ENCODE measurements at places on chromosomes 5 and 9. TPM values are rescaled to one million over a fixed set of nuclear protein-coding genes. Genes with fewer than 3 reads are reported as not detected.
A peak's percentile ranks its signal among the peaks of the same experiment; 100 is the strongest.

DNA sequence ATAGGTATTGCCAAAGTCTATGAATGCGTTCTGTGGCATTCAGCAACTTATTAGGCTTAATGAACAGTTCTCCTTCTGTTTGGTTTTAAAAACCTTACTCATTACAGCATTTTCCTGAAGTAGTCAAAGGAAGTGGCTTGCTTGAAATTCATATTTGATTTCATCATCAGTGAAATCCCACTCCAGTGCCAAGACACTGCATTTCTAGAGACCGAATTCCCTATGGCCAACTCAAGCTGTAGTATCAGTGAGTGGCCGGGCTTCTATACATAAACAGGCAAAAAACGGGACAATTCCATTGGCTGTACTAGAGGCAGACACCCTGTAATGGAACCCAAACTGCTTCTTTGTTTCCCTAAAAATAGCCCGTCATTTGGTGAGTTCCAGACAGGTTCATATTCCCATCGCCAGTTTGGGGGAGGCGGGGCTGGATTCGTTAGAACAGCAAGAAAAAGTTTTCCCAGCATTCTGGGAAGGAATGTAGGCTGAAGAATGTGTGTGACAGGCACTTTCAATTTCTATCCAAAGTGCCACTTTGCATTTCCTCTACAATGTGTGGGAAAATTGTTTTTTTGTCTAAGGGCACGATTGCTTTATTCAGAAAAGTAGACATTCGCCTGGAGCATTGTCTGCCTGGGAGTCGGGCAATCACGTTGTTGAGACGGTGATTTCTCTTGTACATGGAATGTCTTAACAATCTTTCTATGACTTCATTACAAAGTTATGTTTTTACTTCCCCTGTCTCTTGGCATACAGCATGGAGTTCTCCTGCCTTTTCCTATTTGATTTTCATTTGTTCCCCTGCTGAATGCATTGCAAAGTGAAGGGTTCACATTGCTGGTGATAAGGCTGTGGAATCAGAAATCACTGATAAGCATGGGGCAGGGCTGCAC lies 141.8 kb upstream of the MAST4 start:
- no peak for DNase-seq

- no peak for DNase-seq
Measured at GRCh38 chr5:9623661-9624060, 6.5 kb downstream of the TAS2R1 start.

GRCh38 chr5:144202072-144202471 lies 31.4 kb downstream of the KCTD16 start:
- DNase-seq = no peak

DNA sequence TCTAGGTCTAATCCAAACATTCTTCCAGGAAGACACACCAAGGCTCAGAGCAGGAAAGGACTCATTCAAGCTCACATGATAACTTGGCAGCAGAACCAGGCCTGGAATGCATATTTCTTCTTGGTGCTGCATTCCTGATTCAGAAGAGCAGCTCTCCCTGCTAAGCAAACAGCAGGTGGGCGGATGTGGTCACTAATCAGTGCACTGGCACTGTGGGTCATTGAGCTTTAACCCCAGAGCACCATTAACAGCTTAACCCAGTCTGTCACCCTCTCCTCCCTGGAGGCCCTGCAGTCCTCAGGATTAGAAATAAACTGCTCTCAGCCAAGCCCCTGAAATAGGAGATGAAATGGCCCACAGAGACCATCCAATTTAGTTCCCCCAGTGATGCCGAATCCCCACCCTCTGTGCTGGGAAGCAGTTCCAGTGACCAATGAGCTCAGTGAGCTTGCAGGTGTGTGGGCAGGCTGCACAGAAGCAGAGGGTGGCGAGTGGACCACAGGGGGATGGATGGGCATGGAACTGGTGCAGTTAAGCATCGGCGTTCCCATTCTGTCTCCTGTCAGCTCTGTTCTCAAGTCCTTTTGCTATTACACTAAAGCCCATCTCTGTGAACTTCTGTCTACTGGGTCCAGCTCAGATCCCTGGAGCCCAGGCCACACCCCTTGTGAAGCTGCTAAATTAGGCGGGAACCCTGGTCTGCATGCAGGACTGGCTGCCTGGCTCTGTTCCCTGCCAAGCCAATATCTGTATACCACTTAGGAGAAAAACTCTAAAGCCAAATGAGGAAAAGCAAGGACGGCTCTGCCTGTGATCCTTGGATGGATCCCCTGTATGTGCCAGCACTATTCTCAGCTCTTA lies 16.6 kb upstream of the MEGF9 start:
- peak; percentile 80 for DNase-seq

DNA sequence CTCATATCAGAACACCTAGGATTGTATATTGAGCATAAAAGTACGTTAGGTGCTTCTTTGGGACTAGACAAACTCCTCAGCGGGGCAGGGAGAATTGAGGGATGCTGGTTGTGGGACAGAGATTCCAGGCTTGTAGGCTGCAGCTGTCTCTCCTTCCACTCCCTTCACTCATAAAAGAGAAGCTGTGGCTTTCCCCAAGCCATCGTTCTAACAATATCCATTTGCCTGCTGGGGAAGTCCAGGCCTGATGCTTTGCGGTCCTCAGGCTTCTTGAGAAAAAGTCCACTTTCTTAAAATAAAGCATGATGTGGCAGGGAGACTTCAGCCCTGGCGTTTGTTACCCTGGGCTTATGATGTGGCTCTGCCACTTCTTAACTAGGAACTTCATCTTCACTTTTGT lies 129.3 kb upstream of the OSMR start:
- DNase-seq = no peak

DNA sequence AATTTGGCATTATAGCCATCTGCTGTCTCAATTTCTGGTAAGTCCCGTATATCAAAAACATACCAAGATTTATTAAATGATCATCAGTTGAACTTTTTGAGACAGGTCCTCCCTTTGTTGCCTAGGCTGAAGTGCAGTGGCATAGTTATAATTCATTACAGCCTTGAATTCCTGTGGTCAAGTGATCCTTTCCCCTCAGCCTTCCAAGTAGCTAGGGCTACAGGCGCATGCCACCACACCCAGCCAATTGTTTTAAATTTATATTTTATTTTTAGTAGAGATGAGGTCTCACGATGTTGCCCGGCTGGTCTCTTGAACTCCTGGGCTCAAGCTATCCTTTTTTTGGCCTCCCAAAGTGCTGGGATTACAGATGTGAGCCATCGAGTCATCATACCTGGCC lies 418.9 kb downstream of the ARHGEF28 start:
- no peak for DNase-seq

DNA sequence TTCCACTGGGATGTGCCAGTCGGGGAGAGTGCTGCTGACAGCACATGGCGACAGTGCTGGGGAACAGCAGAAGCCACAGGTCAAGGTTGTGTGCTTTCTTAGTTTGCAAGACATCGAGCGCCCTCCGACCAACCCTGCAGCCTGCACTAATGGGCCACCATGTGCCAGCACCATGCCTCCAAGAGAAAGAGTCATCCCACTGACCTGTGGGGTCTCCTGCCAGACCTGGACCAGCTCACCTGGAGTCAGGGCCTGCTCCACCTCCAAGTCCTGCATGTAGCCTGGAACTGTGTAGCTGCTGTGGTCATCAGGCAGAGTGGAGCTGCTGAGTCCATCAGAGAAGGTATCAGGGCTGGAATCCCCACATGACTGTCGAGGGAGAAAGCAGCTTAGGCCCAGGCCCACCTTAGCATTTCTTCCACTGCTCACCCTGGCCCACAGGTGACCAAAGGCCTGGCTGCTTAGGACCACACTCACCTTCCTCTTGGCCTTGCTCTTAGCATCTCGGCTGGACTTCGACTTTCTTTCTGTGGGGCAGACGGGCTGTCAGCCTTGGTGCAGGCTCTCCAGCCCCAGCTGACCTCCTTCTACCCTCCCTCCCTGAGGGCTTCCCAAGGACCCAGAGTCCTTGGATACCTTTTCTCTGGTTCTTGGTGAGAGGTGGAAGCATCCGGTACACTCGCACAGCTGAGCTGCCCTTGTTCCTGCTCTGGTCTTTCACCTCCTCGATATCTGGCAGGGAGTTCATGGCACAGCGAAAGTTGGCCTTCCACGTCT lies 4.1 kb downstream of the IRF1 start:
- no peak for DNase-seq

GRCh38 chr9:123250504-123250903 lies 17.9 kb downstream of the STRBP start:
- DNase-seq = no peak

- DNase-seq = no peak
Measured at GRCh38 chr5:132640613-132641012, 17.4 kb upstream of the IL13 start.

DNA sequence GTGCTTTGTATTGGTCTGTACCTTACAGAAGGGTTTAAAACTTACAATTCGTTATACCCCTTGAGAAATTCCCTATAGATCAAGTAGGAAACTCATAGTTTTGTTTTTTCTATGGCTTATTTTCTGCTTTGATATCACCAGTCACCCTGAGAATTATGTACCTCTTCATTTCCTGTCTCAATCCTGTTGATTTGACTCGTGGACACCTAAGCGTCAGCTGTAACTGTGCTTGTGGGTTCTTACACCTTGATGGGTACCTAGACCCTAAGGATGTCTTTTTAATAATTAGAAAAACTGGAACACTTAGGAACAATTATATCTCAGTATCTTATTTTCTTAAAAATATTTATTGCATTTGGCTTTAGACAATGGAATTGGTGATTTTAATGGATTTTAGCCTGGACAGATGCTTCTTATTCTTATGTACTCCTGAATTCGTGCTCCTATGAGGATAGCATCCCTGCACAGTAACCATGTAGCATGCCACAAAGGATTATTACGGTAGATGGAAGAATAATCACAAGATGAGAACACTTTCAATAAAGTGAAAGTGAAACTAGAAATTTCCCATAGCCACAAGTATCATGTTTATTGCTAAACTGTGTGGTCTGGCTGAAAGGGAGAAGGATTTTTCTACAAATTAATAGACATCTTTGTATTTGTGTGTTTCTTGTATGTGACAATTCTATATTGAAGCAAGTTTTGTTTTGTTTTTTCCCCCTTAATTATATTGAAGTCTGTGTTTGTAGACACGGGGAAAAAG lies 1920.3 kb upstream of the WWC1 start:
- DNase-seq = no peak

GRCh38 chr9:78091731-78092130 lies 60.1 kb upstream of the GNAQ start:
- DNase-seq = no peak

- no peak for DNase-seq
Measured at GRCh38 chr9:87857141-87857947, 25.3 kb upstream of the SPATA31E1 start.

DNA sequence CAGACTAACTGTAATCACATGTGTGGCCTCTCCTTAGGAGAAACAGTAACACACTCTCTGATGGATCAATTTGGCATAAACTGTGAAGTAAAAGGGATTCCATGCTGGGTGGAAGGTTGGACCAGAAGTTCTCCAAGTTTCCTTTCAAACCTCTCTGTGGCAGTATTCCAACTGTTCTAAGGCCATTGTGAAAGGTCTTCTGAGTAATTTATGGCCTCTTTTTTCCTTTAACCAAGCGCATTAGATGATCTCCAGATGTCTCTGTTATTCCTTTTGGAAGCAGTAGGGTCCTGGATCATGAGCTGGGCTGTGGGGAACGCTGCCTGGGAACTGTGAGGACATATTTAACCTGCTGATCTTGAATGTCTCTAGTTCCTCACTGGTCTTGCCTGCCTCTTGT lies 80.6 kb upstream of the IL6ST start:
- DNase-seq = no peak

GRCh38 chr5:154485850-154486426 lies 7.9 kb upstream of the HAND1 start:
- DNase-seq = no peak

GRCh38 chr5:74424162-74424868 lies 216.2 kb downstream of the ENC1 start:
- no peak for DNase-seq

GRCh38 chr5:150651382-150651781 lies 9.7 kb upstream of the MYOZ3 start:
- no peak for DNase-seq

DNA sequence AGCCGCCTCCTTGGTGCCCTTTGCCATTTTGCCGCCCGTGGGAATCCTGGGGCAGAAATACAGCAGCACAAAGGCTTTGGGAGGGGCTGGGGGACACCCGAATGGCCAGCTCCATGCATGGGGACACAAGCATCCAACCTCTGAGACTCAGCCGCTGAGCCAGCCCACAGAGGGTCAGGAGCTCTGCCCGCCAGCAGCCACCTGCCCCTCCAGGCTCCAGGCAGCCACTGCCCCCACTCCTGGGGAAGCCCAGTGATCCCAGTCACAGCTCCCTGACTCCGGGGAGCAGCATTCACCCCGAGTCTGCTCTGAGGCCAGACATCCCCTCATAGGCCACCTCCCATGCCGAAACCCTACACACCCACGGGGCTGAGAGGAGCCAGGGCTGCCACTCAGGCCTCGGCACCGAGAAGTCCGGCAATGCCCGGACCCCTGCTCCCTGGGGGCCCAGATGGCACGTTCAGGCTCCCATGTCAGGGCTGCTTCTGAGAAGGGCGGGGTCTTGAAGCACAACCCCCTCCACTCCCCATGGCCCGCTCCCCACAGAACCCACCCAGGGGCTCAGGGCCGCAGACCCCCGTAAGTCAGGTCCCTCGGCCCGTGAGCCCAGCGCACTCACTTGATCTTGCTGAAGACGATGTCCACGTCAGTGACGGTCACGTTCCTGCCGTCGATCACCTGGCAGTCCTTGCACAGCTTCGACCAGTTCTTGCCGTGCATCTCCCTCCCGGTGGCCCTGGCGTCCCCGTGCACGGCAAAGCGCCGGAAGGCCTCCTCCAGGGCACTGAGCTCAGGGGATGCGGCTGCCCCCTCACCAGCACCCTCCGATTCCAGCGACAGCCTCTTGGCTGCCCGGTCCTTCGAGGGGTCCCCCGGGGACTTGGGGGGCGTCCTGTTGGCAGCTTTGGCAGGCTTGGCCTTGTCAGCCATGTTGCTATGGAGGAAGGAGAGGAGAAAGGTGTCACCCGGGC lies 15.7 kb downstream of the TPPP start:
- DNase-seq = no peak

DNA sequence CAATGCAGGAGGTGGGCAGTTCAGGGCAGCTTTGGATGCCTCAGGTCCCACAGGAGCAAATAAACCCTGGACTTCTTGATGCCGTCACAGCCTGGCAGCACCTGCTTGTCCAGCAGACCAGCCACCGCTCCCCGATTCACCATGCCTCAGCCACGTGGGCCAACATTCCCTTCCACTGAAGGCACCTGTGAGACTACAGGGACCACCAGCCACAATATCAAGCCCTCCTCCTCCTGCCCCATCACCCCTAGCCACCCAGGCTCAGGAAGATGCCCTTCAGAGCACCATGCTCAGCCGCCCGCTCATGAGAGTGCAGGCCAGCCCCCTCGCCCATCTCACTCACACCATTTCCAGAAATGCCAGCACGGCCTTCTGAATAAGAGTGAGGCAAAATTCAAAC lies 234.7 kb downstream of the SYK start:
- DNase-seq = no peak

GRCh38 chr5:13503017-13503416 lies 441.5 kb downstream of the DNAH5 start:
- DNase-seq = no peak

GRCh38 chr9:71285191-71285656 lies 163.8 kb upstream of the TRPM3 start:
- DNase-seq = peak; percentile 63

PCA3 gene
- not detected for total RNA-seq

C9orf50 gene
- total RNA-seq = not detected

CDC20B gene
- total RNA-seq = 0.18 TPM

FUT7 gene
- total RNA-seq = not detected

NOXA1 gene
- total RNA-seq = 0.17 TPM

PCDHB9 gene
- total RNA-seq = 3.0 TPM

DELE1 gene
- 48.3 TPM for total RNA-seq

SMIM33 gene
- total RNA-seq = not detected

GNAQ gene
- 35.7 TPM for total RNA-seq
